ENCODE measurements at places on chromosomes 6 and 20.

GRCh38 chr6:108489699-108490098 is 71.0 kb upstream of the FOXO3 start:
- no peak for DNase-seq

DNA sequence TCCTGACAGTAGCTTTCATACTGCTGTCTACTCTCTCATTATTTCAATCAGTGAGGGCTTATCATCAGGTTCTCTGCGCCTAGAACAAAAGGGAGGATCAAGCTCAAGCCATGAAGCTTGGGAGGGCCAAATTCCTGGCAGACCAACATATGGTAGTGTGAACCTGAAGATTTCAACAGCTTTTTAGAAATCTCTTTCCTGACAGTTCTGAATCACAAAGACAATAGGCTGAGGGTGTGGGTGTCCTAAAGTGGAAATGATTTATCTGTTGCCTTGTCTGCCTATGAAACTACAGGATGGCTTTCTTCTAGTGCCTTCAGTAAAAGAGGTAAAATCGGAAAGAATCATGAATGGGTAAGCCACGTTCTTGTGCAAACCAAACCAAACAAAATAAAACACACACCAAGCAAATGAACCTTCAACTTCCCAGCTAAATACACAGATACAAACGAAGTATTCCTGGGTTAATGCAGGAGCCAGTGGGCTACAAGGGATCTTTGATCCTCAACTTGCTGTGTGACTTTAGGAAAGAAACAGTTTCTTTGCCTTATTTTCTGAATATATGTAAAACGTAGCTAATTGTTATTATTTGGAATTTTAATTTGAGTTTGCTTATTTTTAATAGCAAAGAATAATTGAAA is 2.7 kb upstream of the RHAG start:
- no peak for DNase-seq

GRCh38 chr6:149202952-149203351 is 114.6 kb upstream of the TAB2 start:
- DNase-seq: no peak

DNA sequence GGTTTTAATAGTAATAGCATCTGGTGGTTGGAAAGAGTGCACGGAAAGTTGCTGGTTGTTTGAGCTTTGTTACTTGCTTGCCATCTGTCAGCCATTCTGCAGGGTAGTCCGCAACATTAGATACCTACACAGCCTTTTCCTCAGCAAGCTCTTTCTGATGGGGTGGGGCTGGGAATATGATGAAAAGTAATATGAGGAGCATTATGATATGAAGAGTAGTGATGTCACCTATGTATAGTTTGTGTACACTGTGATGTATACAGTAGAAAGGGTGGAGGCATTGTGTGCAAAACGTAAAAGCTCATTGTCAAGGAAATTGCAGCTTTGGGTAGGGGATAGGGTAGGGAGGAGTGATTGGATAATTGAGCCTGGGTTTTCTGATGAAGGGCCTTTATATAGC is 16.1 kb downstream of the SCAF8 start:
- no peak for DNase-seq

DNA sequence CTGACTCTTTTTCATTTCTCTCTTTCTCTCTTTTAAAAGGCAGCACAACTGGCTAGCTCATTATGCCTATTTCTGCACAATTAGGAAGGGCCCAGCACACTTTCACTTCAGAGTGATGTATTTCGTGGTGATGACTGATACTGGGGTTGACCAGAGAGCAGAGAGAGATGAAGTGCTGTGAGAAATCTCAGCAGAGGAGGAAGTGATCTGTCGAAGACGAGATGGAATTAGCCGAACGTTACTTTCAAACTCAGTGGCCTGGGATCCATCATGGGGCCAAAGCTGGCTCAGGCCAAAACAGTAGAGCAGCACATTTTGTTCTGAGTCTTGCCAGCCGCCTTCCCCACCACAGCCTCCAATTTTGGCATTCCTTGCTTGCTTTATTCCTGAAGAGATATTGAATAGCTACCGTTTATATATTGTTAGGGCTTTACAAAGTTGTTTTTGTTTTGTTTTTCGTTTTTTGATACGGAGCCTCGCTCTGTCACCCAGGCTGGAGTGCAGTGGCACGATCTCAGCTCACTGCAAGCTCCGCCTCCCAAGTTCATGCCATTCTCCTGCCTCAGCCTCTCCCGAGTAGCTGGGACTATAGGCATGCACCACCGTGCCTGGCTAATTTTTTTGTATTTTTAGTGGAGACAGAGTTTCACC is 213.2 kb upstream of the ECI2 start:
- DNase-seq: no peak

DNA sequence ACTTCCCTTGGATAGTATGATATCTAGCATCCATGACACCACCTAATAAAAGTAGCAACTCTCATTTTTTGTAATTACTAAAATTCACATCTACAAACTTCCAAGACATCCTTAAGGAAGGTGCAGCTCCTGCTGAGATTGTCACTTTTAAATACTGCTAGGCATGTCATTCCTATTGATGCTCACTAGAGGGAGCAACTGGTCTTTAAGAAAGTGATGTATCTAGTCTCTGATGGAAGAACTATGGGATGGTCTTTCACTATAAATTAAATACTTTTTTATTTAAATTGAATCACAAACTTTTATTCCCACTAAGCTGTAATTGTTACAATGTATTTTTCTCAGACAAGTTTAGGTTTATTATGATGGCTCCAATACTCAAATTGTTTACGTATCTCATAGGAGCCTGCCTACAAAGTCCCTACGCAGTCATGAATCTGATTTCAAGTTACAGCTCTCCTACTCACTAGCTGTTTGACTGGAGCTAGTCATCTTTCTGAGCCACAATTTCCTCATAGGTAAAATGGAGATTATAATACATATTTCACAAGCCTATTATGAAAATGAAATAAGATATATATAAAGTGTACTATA is 8.1 kb upstream of the TSPYL1 start:
- DNase-seq: no peak

Measured in cortex of kidney (tissue), 1 donor.